ENCODE measurements at places on chromosomes 7 and 10.
A peak's percentile ranks its signal among the peaks of the same experiment; 100 is the strongest.

DNA sequence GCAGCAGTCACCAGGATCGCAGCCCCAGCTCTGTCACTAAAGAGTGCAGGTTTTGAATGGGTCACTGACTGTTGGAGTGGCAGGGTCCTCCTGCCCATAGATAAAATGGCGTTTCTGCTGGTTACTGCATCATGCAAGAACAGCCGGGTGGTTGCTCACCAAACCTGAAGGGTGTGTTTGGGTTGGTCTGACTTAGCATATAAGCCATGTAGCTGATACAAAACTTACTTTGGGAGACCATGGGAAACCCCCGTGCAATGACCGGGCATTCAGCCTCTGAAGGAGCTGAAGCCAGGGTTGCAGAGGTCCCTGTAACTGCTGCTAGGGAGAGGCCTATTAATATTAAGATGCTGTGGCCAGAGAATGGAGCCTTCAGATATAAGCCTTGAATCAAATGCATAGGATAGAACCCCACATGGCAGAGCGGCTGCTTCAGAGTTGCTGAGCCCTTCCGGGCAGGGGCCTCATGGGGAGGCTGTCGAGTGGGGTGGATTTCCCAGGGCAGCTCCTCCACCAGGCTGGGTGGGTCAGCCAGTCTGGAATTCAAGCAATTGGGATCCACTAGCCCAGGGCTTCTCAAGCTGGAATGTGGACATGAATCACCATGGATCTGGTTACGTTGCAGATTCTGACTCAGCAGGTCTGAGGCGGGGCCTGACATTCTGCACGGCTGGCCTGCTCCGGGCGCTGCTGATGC is 70.9 kb upstream of the CTBP2 start:
- DNase-seq = no peak

DNA sequence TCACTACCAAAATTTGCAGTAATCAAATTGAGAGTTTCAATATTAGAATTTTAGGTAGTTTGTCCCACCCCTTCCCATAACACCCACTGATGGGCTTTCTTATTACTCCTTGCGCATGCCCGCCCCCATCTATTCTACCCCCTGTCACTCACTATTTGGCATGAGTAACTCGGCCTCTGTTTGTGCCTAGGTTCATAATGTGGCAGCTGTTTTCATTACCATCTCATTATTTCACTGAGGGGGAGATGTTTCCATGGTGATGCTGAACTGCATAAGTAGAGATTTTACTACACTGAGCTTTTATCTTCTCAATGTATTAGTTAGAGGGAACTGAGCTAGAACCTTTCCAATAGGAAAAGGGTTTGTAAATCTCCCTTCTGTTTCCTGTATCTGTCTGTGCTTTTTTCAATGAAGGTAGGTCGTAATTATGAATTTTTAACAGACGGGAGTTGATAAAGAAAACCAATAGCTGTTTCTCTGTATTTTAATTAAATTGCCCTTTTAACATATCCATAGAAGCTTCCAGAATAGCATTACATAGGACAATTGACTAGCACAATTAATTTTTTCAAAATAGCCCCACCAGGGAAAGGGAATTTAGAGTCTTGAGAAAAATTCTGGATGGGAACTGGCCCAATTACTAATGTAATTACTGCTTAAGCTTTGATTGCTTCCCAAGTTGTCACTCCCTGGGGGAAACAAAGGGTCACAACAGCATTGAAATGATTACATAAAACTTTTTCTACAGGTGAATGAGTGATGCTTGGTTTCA is 33.4 kb downstream of the PRPS1L1 start:
- DNase-seq = no peak

- no peak for DNase-seq
These were observed 14.5 kb upstream of the MIOS start for GRCh38 chr7:7552199-7552598.

DNA sequence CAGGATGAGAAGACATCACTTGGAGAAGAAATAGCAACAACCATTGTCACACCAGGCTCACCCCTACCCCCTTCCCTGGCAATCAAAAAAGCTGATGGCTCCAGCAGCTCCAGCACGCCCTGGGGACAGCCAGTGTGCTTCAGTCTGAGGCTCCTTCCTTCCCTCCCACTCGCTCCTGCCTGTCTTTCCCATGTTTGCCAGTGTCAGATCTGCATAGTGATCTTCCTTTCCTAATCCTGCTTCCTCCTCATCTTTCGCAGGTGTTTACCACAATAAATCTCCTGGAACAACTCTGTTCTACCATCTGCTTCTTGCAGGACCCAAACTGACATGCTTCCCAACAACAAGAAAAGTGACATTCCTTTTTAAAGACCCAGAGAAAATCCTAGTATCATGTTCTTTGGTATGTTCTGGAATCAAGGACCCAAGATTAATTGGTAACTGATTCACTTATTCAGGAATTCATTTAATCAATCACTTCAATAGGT is 57.1 kb downstream of the STEAP1B start:
- DNase-seq = no peak

DNA sequence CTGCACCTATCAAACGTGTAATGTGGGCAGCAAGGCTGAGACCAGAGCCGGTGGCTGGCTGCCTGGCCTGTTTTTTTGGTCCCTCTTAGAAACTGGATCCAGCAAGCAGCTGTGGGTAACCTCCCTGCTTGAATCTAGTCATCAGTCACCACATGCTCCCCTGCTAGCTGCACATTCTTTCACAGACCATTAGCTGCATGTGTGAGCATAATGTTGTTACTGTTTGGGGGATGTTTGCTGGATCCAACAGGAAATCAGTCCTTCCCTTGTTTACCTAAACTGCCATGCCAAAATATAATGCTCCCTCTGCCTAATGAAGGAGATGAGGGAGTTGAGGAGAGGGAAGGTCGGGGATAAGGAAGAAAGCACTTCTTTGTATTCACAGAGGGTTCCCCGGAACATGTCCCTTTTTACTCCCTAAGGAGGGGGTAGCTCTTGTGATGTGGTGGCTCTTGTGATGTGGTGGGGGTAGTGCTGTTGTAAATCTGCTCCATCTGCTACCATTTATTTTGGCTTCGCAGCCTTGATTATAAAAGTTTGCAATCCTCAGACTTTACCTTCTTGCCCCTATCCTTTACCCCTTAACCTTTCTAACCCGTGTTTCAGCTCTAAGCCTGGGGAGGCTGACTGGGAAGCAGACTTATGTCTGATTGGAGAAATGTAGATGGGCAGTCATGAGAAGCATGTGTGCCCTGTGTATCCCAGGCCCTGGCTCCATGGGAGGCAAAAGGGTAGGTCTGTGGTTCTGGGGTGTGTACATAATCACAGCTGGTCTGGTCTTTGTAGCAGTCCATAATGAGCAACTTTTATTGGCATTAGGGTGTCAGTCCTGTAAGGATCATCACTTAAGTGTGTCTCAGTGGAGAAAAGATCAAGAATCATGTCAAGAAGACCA is 20.8 kb downstream of the LOXL4 start:
- DNase-seq = no peak

- DNase-seq = no peak
These were observed 50.6 kb downstream of the GRK5 start for GRCh38 chr10:119257899-119258419.

- no peak for DNase-seq
These were observed 65.3 kb upstream of the AQP1 start for GRCh38 chr7:30846378-30846777.

GRCh38 chr7:26376175-26376917 is 84.7 kb downstream of the SNX10 start:
- peak; percentile 48 for DNase-seq

Measured in activated CD8-positive, alpha-beta T cell treated with anti-CD3 and anti-CD28 coated beads, Interleukin-2, amount 10 ng/mL, durations not matched to agents 7 days and 5 days (primary cell).